ENCODE measurements at places on chromosomes 11 and 22. TPM values are rescaled to one million over a fixed set of nuclear protein-coding genes. Genes with fewer than 3 reads are reported as not detected.

The MS4A14 gene
- not detected for total RNA-seq

The SVIP gene
- 13.2 TPM for total RNA-seq

The KRTAP5-9 gene
- total RNA-seq: 0.12 TPM

The OR52E8 gene
- not detected for total RNA-seq

The GATD1 gene
- 45.2 TPM for total RNA-seq

The KLHL22 gene
- 6.3 TPM for total RNA-seq

The AMPD3 gene
- total RNA-seq: 8.8 TPM

The IFITM10 gene
- 1.0 TPM for total RNA-seq

The GSTT2 gene
- total RNA-seq: not detected

The JAML gene
- not detected for total RNA-seq

The IL18 gene
- 83.8 TPM for total RNA-seq

The OR5A1 gene
- not detected for total RNA-seq

The MIAT gene
- total RNA-seq: 0.35 TPM

The MAPK8IP1 gene
- total RNA-seq: 5.8 TPM

The SYCE3 gene
- total RNA-seq: 0.46 TPM

The KRTAP5-10 gene
- not detected for total RNA-seq

The AP2A2 gene
- 35.8 TPM for total RNA-seq

The GAL gene
- 19.3 TPM for total RNA-seq

The RTN4RL2 gene
- total RNA-seq: 106 TPM

The NRXN2 gene
- 0.12 TPM for total RNA-seq

The CYP2D6 gene
- total RNA-seq: 0.54 TPM

The LUZP2 gene
- not detected for total RNA-seq

The MS4A5 gene
- total RNA-seq: not detected

The RAG1 gene
- total RNA-seq: 0.10 TPM

The OVOL1 gene
- not detected for total RNA-seq

The DAGLA gene
- total RNA-seq: 5.5 TPM

The SPATA19 gene
- not detected for total RNA-seq

The OSBPL5 gene
- 5.3 TPM for total RNA-seq

The TRIM6 gene
- 14.1 TPM for total RNA-seq

The APOL5 gene
- not detected for total RNA-seq

The ASRGL1 gene
- total RNA-seq: 10.1 TPM

The BACE1 gene
- total RNA-seq: 7.7 TPM

The NAALADL1 gene
- total RNA-seq: not detected

The NOL12 gene
- total RNA-seq: 28.2 TPM

The ADAMTS15 gene
- total RNA-seq: 8.3 TPM

The SLC22A8 gene
- total RNA-seq: not detected

The IL17REL gene
- total RNA-seq: not detected

The MRGPRX4 gene
- total RNA-seq: not detected

All from A549 treated with CpdA at 1 μM for 4 hours (cell line).